ENCODE measurements at places on chromosomes 4 and X.

DNA sequence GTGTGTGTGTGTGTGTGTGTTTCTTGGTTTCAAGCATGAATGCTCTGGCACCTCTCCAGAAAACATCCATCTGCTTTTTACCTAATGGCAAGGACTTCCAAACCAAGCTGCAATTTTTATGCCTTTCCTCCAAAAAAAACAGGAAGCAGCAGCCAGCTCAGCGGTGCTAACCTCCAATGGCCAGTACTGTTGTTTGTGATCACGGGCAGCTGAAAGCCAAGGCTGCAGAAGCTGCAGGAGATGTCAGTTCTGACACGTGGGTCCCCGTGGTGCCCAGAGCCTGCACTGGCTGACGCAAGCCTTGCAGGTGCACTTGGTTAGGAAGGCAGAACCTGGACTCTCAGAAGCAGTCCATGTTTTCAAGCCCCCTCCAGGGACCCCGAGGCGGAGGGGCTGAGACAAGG is 313.6 kb upstream of the DDX53 start:
- DNase-seq = peak; percentile 91

DNA sequence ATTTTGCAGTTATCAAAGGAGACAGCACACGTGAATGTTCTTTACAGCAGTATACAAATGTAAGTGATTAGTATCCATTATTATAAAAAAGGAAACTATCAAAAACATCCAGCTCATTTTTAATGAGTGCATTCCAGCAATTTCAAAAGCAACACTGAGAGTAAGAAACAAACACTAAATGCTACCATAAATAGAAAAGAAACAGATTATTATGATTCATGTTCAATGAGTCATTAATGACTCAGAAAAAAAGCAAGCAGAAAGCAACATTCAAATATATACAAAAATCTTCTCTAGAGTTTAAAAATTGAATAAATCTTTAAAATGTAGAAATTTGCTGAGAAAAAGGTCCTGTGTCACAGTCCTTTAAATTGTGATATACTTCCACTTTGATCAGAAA is 346.5 kb upstream of the FMR1 start:
- no peak for DNase-seq

DNA sequence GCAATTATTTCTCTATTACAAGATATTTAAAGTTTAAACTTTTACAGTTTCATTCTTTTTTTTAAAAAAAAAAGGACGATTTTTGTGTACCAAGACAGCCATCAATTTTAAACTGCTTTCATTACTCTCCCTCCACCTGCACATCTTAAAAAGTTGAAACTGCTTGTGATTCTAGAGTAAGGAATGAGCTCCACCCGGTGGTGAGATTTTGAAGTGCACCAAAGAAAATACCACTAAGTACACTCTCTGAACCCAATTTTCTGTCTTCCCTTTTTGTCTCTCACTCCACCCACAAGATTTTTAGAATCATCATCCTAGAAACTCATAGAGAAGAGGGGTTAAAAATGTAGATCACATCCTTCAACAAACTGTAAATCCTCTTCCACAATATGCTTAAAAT is 91.3 kb upstream of the WDR44 start:
- DNase-seq = peak; percentile 60

- DNase-seq = no peak
Measured at GRCh38 chrX:100868273-100868672, 5.9 kb downstream of the NOX1 start.

DNA sequence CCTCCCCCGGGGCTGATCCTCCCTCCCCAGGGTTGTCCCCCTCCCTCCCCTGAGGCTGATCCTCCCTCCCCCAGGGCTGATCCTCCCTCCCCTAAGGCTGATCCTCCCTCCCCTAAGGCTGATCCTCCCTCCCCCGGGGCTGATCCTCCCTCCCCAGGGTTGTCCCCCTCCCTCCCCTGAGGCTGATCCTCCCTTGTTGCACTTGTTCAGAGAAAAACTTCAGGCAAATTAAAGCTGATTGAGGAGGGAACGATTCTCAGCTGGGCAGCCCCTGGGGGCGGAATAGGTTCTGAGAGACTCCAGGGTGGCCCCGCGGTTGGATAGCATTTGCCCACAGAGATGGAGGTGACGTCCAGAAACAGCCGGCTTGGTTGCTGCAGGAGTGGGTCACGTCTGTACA is 110.7 kb upstream of the ADRA2C start:
- DNase-seq = no peak

DNA sequence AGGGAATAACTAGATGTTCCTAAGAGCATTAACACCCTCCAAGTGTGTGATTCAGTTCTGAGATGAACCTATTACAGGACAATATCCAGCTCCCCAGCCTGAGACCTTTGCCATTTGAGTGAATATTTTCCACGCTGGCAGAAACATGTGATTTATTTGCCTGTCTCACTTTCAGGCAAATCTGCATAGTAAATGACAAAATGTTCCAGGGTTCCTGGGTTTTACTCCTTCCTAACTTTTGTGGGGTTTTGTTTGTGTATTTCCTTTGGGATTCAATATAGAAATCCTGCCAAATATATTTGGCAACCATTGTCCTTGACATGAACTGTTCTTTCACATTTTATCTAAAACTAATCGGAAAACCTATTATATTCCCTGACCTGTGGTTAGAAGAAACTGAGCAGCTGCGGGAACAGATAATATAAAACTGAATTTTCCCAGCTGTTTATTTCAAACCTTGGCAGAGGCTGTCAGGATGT is 12.5 kb downstream of the F8 start:
- DNase-seq = no peak

DNA sequence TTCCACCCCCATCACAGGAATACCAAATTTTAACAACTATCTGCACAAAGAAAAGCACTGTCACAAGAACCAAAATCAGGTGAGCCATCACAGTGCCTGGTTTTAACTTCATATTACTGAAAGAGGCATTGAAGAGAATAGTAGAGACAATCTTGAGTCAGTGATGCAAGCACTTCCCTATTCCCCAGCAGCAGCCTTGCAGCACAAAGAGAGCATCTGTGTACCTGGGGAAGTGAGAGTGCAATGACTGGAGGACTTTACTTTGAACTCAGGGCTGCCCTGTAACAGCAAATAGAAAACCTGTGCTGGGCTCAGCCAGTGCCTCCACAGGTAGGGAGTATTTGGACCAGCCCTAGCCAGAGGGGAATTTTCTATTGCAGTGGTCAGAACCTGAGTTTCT is 361.8 kb downstream of the TEX13C start:
- DNase-seq = no peak

GRCh38 chrX:133171962-133172708 is 46.0 kb downstream of the TFDP3 start:
- DNase-seq = peak; percentile 43

DNA sequence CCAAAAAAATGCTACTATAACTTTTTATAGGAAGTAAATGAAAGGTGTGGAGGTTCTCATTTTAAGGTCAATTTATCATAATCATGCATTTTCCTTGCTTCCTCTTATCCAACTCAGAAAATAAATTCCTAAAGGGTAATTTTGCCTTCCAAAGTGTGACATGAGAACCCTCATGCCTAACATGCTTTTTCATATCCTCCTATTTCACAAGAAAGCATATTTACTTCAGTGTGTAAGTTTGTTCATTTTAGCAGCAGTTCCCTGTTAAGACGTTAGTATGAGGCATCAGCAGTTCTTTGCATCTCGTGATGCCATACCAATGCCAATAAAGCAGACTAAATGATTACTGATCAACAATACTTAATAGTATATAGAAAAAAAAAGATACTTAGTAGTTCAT is 18.4 kb downstream of the WDFY3 start:
- peak; percentile 59 for DNase-seq

DNA sequence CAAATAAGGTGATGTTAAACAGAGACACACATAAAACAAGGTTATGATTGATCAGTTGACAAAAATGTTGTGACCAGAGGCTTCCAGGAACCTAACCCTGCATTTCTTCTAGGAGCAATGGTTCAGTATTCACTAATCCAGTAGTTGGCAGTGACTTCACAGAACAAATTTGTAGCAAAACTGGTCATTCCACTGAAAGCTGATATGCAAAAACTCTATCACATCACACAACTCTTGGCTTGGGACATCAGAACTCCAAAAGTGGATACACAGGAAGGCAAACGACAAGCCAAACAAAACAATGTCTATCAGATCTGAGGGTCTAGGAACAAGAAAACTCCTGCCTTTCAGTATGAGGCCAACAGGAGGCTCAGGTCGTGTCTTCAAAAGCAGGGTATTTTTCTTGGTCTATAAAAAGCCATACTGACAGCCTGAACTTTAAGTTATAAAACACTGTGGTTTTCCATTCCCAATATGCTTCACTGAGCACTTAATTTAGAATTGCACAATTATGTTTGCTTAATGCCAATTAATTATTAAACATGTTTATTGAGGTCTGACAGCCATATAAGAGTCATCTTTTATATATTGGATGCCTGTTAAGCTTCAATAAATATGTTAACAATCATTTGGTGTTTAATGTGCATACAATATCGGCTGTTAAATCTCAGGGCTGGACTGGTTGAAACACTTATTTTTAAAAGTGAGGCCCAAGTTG is 45.6 kb downstream of the SOD3 start:
- DNase-seq = no peak

- DNase-seq = peak; percentile 28
Measured at GRCh38 chr4:85102606-85103005, 136.1 kb upstream of the WDFY3 start.

GRCh38 chr4:48499551-48500066 is 9.6 kb downstream of the ZAR1 start:
- DNase-seq = no peak

GRCh38 chr4:177718514-177718913 is 276.3 kb upstream of the AGA start:
- no peak for DNase-seq

- no peak for DNase-seq
Measured at GRCh38 chr4:40908297-40908696, 158.5 kb downstream of the NSUN7 start.

Measured in choroid plexus epithelial cell (primary cell).